ENCODE measurements at places on chromosomes 11 and 22. TPM values are rescaled to one million over a fixed set of nuclear protein-coding genes. Genes with fewer than 3 reads are reported as not detected.

Gene CCT8L2
- total RNA-seq, result not detected

Gene OR51E2
- not detected for total RNA-seq

Gene CNTF
- total RNA-seq, result 1.4 TPM

Gene SLC22A6
- total RNA-seq, result not detected

Gene APOL4
- total RNA-seq, result 1.3 TPM

Gene HPX
- total RNA-seq, result 1.00 TPM

Gene SLC22A12
- total RNA-seq, result not detected

Gene OSM
- not detected for total RNA-seq

Gene OR2AG1
- not detected for total RNA-seq

Gene FGF3
- total RNA-seq, result not detected

Gene DDX10
- total RNA-seq, result 37.7 TPM

Gene CD6
- total RNA-seq, result 0.07 TPM

Gene BIRC3
- total RNA-seq, result 3.1 TPM

Gene RASL10A
- 0.21 TPM for total RNA-seq

Gene OR2D2
- total RNA-seq, result under 0.01 TPM

Gene SPINDOC
- total RNA-seq, result 4.4 TPM

Gene KLHL35
- 0.57 TPM for total RNA-seq

Gene OR8B12
- not detected for total RNA-seq

Gene APOL3
- not detected for total RNA-seq

Gene ANKK1
- total RNA-seq, result 2.3 TPM

Gene C11orf86
- total RNA-seq, result not detected

Gene NLRP14
- under 0.01 TPM for total RNA-seq

Gene SLC43A1
- total RNA-seq, result 2.0 TPM

Gene LMO2
- total RNA-seq, result 0.93 TPM

Gene FOLR1
- not detected for total RNA-seq

Gene TSSK2
- under 0.01 TPM for total RNA-seq

Gene TRPM5
- not detected for total RNA-seq

Gene TMEM218
- total RNA-seq, result 21.3 TPM

Gene CREB3L1
- total RNA-seq, result 1.5 TPM

Gene MS4A6A
- total RNA-seq, result not detected

Gene UPK3A
- not detected for total RNA-seq

Gene CENPM
- total RNA-seq, result 1.2 TPM

Gene ME3
- 12.0 TPM for total RNA-seq

Gene PLEKHB1
- 0.21 TPM for total RNA-seq

Gene TTC36
- 1.3 TPM for total RNA-seq

Gene MPEG1
- not detected for total RNA-seq

Gene APOA5
- total RNA-seq, result not detected
